HT-29 (cell line): ENCODE measurements at places on chromosomes 4 and X. TPM values are rescaled to one million over a fixed set of nuclear protein-coding genes. Genes with fewer than 3 reads are reported as not detected.

ZNF595 gene
- 1.5 TPM in 2 replicates for total RNA-seq

NPY2R gene
- not detected in 2 replicates for total RNA-seq

RASL11B gene
- total RNA-seq = not detected in 2 replicates

CUL4B gene
- 8.5 and 9.4 TPM in 2 replicates for total RNA-seq

ETDB gene
- total RNA-seq = not detected in 2 replicates
